ENCODE measurements at places on chromosomes 7 and 10. TPM values are rescaled to one million over a fixed set of nuclear protein-coding genes. Genes with fewer than 3 reads are reported as not detected.

Gene TRPV6
- 0.24 TPM for total RNA-seq

Gene ARHGAP19
- total RNA-seq: 7.6 TPM

- no peak for DNase-seq
Measured at GRCh38 chr7:69467826-69468225, 130.4 kb upstream of the AUTS2 start.

- DNase-seq: no peak
Measured at GRCh38 chr10:33950206-33950605, 615.7 kb upstream of the NRP1 start.

- no peak for DNase-seq
Measured at GRCh38 chr10:49624629-49625028, 10.8 kb downstream of the CHAT start.

Gene CYP2C18
- total RNA-seq: 0.15 TPM

DNA sequence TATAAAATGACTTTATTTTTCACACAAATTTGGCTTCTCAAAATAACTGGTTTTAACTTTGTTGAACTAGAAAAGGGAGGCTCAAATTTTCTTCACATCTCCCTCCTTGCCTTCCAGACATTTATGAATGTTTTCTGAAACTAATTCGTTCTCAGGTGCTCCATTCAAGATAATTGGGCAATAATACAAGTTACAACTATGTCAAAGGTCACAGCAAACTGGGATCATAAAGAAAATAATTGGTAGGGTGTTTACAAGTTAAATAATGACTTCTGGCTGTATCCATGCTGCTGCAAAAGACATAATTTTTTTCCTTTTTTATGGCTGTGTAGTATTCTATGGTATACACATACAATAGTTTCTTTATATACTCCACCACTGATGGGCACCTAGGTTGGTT, 75.3 kb downstream of the MINPP1 start:
- DNase-seq: no peak

Gene GPC2
- 0.85 TPM for total RNA-seq

DNA sequence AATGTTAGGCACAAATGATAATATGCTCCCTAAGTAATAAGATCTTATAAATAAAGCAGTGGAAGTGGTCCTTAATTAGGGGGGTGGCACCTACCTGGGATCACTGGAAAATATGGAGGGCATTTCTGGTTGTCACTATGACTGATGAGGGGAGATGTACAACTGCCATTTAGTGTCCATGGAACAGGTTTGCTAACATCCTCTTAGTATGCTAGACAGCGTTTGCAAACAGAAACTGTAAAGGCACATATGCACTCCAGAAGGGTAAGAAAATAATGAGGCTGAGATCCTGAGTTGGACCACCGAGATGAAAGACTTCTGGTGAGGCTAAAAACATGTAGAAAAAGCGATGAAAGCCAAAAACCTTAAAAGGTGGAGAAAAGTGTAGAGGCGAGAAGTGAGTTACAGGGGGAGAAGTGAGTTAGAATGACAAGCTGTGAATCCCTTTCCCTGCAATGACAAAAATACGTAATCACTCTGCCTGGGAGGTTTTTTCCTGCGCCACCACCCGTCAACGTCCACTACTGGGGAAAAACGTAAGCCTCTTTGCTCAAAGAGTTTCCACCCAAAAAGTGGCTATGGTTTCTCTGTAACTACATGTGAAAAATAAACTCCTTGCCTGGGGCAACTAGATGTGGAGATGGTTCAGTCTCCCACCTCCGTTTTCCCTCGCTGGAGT, 767 bp downstream of the KRIT1 start:
- DNase-seq: no peak

DNA sequence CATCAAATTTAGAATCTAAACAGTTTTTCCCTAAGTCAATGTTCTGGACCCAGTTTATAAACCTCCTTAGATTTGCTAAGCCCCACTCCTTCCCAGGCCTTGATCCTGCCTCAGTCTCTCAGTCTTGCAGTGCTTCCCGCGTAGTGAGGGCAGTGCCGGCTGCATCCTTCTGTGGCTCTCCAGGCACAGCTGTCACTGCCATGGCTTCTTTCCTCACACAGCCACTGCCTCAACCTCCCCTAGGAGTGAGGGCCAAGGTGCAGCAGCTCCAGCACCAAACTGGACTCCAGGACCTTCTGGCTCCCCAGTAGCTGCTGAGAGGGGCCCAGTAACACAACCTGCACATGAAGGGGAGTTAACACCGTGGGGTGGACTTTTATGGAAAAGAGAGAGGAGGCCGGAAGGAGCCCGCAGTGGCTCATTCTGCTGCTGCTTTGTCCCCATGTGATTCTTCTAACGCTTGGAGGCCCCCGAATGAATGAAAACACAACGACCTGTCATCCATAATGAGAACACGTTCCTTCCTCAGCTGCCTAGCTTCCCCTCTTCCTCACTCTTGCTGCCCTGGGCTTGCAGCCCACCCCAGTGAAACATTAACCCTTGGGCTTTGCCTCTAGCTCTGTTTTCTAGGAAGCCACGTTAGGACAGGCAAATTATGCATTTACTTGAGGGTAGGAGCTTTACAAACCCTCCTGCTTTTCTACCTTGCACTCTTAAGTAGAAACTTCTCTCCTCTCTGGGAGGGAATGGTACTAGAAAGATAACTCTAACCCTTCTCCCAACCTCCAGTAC, 16.0 kb upstream of the UBE2H start:
- DNase-seq: no peak

GRCh38 chr7:151830121-151830830, 46.6 kb downstream of the PRKAG2 start:
- DNase-seq: no peak

All from left cardiac atrium (tissue), 4 donors.